T-cell (primary cell): ENCODE measurements at places on chromosomes 3 and 15. TPM values are rescaled to one million over a fixed set of nuclear protein-coding genes. Genes with fewer than 3 reads are reported as not detected.

DNA sequence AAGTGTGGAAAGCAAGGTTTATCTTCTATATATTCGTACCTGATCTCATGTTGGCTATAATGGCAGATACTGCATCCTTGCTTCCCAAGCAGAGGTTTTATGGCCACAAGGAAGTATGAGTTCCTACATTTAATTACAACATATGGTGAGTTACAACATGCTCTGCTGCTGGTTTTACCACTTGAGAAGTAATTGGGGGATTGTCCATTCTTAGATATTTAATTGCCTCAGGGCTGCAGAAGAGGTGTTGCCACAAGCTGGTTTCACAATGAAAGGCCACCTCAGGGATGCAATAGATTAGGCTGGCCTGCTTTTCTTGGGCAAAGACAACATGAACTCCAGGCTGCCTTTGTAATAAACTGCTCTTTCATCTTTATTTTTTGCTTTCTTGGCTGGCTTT, 48.6 kb downstream of the RAP2B start:
- H3K4me3 ChIP-seq, result no peak overlapping the region
- H3K36me3 ChIP-seq, result no peaks in the 10 kb centered on the region
- H3K27ac ChIP-seq, result no peak overlapping the region
- DNase-seq, result no peak
- H3K4me1 ChIP-seq, result peaks cover 8% of the 10 kb centered on the region

ST8SIA2 gene
- not detected for total RNA-seq

- no peak overlapping the region for H3K4me3 ChIP-seq
- no peaks in the 10 kb centered on the region for H3K27me3 ChIP-seq
- no peak for DNase-seq
- no peaks in the 10 kb centered on the region for H3K4me1 ChIP-seq
Measured at GRCh38 chr15:57730876-57731275, 24.4 kb downstream of the POLR2M start.

GRCh38 chr3:170490828-170491560, 72.3 kb downstream of the CLDN11 start:
- no peak overlapping the region for H3K4me3 ChIP-seq
- no peak overlapping the region for H3K27ac ChIP-seq
- no peak for DNase-seq
- H3K36me3 ChIP-seq, result no peaks in the 10 kb centered on the region
- H3K27me3 ChIP-seq, result no peaks in the 10 kb centered on the region
- H3K4me1 ChIP-seq, result no peaks in the 10 kb centered on the region

- H3K36me3 ChIP-seq, result no peaks in the 10 kb centered on the region
- no peak for DNase-seq
- no peak overlapping the region for H3K4me3 ChIP-seq
- H3K27ac ChIP-seq, result no peak overlapping the region
Measured at GRCh38 chr3:179021119-179021903, 50.3 kb downstream of the ZMAT3 start.

- peaks cover 11% of the 10 kb centered on the region for H3K27me3 ChIP-seq
- H3K36me3 ChIP-seq, result no peaks in the 10 kb centered on the region
- no peak overlapping the region for H3K4me3 ChIP-seq
- H3K27ac ChIP-seq, result no peak overlapping the region
- DNase-seq, result no peak
- H3K4me1 ChIP-seq, result peaks cover 2% of the 10 kb centered on the region
Measured at GRCh38 chr15:81117136-81117535, 16.9 kb upstream of the CFAP161 start.
